ENCODE measurements at places on chromosomes 1 and 21.

DNA sequence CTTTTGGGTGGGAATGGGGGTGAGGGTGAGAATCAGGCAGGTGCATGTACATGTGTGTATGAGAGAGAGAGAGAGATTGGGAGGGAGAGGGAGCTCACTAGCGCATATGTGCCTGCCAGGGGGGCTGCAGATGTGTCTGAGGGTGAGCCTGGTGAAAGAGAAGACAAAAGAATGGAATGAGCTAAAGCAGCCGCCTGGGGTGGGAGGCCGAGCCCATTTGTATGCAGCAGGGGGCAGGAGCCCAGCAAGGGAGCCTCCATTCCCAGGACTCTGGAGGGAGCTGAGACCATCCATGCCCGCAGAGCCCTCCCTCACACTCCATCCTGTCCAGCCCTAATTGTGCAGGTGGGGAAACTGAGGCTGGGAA, 95.0 kb downstream of the EPHB2 start:
- DNase-seq: no peak

DNA sequence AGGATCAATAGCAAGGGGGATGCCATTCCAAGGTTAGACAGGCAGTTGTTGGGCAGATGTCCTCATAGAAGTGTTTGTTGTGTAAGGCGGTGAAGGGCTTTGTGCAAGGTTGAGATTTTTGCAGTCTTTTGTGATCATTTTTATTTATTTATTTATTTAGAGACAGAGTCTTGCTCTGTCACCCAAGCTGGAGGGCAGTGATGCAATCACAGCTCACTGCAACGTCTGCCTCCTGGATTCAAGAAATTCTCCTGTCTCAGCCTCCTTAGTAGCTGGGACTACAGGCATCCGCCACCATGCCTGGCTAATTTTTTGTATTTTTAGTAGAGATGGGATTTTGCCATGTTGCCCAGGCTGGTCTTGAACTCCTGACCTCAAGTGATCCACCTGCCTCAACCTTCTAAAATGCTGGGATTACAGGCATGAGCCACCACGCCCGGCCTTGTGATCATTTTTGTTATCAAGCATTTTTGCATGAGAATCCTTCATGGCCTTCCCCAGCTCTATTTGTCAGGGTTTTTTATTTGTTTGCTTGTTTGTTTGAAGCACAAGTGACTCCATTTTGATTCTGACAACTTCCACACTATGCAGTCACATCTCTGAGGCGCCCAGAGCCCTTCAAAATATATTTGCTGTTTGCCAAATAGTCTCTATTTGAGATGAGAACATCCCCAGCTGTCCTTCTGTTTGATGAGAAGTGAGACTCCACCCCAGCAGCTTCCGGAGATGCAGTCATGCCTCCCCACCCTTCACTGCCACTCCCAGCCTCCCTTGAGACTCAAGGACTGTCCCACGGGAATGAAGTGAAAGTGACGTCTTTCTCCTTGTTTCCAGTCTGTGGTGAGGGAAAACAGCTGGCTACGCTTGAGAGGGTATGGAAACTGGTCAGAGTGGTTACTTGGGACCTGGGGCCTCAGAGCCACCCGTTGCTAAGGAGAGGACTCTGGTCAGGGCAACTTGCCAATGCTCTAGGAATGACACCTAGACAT, 38.0 kb downstream of the TMEM50B start:
- DNase-seq: no peak

DNA sequence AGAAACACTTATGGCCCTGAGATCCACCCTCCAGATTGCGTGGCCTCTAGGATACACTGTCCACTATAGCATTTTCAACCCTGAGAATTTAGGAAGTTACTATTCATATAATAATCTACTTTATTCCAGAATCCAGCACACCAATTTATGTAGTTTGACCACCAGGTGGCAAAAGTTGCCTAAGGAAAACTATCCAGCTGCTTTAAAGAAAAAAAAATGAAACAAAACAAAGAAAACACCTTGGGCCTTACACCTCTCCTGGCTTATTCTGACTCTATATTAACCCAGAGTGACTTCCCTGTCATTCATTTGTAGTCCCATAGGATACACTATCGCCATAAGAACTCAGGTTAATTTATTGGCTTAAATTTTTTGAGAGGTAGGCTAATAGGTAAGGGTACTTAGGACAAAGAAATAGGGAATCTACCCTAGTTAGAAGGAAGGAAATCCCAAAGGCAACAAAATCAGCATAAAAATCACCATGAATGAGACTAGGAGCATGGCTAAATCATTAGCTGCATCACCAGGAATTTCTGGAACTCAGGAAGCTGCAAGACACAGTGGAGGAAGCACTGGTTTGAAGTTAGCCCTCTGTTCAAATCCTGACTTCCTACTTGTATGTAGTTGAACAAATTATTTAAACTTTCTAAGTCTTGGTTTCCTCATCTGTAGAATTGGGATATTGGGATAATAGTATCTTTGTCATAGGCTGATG, 107.5 kb downstream of the SPAG17 start:
- DNase-seq: no peak

- no peak for DNase-seq
These were observed 41.9 kb upstream of the TIAM1 start for GRCh38 chr21:31386006-31386405.

- no peak for DNase-seq
These were observed 411.1 kb downstream of the PRDM2 start for GRCh38 chr1:14111121-14111520.

DNA sequence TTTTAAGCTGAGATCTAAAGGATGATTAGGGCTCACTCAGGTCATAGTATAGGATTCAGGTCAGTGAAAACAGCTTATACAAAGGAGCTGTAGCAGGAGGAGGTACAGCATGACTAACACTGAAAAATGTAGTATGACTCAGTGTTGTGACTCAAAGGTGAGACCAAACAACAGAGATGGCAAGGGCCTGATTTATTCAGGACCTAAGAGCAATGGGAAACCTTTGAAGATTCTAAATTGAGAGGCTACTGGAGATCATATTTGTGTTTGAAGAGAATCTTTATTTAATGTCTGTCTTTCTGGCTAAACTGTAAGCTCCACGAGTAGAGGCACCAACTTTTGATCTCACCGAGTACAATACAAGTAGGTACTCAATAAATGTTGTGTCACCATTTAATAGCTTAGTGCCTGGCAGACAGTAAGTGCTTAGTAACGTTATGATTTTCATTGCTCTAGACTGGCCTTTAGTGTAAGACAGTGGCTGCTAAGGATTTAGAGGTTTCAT, 43.5 kb downstream of the PRKAA2 start:
- DNase-seq: no peak

DNA sequence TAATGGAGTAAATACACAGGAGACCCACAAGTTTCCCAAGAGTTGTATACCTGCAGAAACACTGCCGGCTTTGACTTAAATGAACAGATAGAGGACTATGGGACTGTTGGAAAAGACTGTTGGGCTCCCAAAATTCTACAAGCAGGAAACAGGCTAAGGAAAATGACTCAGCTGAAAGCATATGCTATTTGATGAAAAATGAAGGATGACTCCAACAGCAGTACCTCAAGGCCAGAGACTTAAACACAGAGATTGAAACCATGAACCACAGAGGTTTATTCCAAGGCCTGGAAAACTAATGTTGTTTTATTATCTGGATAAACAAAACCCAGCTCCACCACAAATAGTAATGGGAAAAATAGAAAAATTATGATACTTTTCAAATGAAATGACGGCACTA, 187.7 kb downstream of the TNFSF18 start:
- DNase-seq: no peak

GRCh38 chr1:167221126-167221737, 546 bp downstream of the POU2F1 start:
- DNase-seq: no peak

DNA sequence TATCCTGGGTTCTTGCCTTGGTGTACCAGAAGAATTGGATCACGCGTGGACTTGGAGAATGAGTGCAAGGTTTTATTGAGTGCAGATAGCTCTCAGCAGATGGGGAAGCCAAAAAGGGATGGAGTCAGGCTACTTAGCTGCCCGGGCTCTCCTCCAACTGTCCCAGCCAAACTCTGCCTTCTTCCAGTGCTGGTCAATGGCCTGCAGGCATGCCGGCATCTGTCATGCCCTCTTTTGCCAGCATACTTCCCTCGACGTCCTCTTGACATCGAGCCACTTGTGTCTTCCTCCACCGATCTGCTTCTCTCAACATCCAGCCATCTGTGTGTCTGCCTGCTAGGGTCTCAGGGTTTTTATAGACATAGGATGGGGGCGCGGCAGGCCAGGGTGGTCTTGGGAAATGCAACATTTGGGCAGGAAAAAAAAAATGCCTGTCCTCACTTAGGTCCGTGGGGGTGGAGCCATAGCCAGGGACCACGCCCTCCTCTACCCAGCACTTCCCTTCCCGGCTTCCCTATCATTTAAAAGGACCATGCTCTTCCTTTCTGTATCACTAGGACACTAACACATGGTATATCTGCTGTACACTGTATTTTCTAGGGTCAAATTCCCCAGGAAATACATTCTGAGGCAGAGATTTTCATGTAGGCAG, 47.0 kb upstream of the BCAR3 start:
- no peak for DNase-seq

- no peak for DNase-seq
These were observed 832 bp downstream of the HCN3 start for GRCh38 chr1:155277902-155278688.

DNA sequence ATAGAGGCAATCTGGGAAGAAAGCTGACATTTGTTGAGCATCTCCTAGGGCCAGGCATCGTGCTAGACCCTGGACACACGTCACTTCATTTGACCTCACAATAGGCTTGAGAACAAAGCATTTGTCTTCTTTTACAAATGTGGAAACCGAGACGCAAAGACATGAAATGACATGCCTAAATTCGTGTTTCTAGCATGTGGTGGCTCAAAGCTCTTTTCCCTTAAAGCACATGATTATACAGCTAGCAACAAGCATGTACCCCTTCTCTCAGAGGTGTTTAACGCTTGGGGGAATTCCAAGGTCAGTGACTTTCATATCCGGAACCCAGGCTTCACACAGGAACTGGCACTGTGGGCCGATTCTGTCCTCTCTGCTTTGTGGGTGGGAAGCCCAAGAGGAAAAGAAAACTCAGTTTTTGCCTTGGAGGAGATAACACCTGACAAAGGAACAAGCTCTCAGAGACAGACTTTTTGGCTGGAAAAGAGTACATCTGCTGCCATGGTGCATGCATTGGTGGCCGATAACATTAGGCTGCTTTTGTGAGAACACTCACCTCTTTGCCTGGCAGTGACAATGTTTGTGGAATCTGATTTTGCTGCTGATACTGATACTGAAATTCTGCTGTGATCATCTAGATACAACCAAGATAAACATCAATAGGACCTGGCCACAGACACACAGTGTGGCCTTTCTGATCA, 15.4 kb upstream of the CD2 start:
- DNase-seq: no peak

GRCh38 chr1:198849093-198849492, 210.3 kb downstream of the PTPRC start:
- no peak for DNase-seq

DNA sequence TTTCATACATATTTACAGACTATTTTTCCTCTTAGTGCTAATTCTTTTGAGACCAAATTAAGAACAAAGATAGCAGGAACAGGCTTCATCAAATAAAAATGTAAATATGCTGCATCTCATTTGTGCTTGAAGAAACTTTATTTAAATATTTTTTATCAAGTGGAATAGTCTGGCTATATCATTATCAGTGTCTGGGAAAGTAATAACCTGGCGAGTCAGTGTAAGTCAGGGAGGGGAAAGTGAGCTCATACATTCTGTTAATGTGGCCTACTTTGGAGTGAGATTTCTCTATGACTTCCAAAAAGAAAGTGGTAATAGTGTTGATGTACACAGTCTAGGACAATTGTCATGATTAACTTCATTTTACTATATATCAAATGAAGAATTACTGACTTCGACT, 1045.1 kb downstream of the ADGRL2 start:
- no peak for DNase-seq

- DNase-seq: no peak
These were observed 172.5 kb downstream of the TRABD2B start for GRCh38 chr1:47824716-47825115.

DNA sequence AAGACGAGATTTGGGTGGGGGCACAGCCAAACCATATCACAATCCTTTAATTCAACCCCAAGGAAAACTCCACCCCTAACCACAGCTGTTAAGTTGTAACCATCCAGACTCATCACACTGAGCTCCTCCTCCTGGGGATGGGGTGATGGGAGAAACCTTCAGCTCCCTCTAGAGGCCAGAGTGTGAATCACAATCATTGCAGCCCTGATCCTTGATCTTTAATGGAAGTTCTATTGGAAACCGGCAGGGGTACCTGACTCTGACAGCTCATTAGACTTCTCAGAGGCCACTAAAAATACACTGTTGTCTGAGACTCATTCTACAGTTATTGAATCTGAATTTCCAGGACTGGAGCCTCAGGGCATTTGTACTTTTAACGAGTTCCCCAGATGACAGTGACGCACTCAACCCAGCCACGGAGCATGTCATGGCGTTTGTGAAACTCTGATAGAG, 127.2 kb downstream of the IGSF21 start:
- no peak for DNase-seq

DNA sequence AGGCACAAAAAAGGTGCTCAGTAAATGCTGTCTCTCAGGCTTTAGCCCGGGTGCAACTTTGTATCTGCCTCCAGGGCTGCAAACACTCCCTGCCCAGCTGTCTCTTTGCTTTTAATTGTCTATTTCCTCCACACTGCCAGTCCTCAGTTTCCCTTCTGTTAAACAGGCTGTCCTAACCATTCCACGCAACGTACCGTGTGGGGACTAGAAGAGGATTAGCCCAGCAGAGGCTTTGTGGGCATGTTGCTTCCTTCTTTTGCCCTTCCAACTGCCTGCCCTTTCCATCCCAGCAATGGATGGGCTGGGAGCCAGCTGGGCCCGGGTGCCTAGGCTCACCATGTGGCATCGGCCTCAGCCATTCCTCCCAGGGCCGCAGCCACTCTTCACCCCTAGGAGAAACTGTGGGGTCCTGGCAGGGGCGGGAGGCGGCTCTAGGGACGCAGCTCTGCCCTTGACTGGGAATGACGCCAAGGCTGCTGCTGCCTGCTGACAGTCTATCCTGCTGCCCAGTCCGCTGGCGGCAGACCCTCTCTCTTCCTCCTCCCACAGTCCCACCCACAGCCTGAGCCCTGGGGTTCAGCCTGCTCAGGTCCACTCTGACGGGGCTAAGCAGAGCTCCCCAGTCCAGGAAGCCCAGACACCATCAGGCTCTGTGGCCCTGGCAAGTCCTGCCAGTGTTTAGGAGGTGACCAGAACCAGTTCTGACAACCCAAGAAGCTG, 40.6 kb upstream of the LRP8 start:
- no peak for DNase-seq

- no peak for DNase-seq
These were observed 40.1 kb upstream of the PLEKHO1 start for GRCh38 chr1:150109586-150109985.

- DNase-seq: no peak
These were observed 698 bp upstream of the UCK2 start for GRCh38 chr1:165826565-165827267.

DNA sequence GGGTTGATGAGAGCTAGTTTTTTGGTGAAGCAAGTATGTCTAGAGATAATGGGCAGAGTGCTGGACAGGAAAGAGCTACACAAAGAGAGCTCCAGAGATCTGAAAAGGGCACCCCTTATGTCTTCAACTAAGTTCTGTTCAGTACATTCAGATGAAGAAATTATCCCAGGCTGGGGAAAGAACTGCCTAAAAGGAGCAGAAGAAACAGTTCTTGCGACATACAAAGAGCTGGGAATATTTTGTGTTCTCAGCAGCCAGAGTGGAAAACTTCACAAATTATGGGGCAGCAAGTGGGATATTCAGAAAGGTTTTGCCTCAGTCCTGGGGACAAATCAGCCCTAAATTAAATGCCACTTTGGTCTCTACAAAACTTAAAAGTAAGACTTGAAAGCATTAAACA, 17.4 kb upstream of the CCN1 start:
- no peak for DNase-seq
